ENCODE measurements at places on chromosomes 2 and 18.
A peak's percentile ranks its signal among the peaks of the same experiment; 100 is the strongest.

DNA sequence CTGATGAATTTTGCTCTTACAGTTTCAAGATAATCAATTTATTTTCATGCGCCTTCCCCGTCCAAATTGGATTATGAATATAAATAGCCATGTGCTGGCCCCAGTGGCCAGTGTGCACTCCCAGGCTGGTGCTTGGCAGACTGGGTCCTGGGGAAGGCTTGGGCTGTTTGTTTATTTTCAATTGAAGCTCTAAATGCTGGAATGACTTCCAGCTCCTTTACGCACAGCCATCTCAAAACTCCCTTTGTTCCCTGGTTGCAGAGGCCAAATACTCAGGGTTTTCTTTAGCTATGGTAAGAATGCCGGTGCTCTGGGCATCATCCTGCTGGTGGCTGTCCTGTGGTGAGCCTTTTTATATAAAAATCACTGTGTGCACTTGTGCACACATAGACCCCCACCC lies 131.5 kb downstream of the PRKCE start:
- DNase-seq, result no peak

GRCh38 chr2:224190936-224191270 lies 151.8 kb upstream of the SERPINE2 start:
- no peak for DNase-seq

GRCh38 chr2:104859291-104859765 lies 5.4 kb downstream of the POU3F3 start:
- DNase-seq, result no peak

GRCh38 chr2:10650761-10651160 lies 39.0 kb downstream of the NOL10 start:
- no peak for DNase-seq

GRCh38 chr2:107669335-107669734 lies 157.4 kb upstream of the RGPD4 start:
- DNase-seq, result no peak

GRCh38 chr2:100161945-100162620 lies 19.7 kb upstream of the AFF3 start:
- no peak for DNase-seq

GRCh38 chr18:9418047-9418690 lies 57.1 kb upstream of the RALBP1 start:
- no peak for DNase-seq

GRCh38 chr18:50832754-50833153 lies 12.9 kb upstream of the MRO start:
- DNase-seq, result no peak

DNA sequence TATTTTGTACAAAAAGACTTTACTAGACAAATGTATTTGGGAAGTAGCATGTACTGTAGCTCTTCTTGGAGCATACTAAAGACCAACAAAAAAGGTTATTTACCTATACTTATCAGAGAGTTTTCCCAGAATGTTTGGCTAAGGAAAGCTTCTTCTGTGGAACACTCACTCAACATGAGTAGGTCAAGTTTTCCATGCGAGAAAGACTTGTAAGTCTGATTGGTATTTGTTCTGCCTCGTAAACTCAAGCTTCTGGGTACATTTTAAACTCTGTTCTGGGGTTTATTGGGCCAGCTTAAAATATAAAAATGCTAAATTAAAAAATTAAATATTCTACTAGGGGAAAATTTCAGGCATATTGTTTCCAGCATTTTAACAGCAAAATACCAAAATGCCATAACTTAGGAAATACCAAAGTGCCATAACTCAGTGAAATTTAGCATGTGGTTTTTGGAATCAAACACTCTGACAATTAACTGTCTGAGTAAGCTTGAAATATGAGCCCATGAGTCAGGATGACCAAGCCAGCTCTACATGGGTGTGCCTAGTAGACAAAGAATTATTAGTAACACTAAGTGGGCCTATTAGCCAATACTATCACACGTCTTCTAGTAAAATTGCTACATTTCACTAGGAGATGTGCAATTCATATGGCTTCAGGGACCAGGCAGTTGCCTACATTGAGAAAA lies 47.3 kb upstream of the SERPINE2 start:
- DNase-seq, result no peak

DNA sequence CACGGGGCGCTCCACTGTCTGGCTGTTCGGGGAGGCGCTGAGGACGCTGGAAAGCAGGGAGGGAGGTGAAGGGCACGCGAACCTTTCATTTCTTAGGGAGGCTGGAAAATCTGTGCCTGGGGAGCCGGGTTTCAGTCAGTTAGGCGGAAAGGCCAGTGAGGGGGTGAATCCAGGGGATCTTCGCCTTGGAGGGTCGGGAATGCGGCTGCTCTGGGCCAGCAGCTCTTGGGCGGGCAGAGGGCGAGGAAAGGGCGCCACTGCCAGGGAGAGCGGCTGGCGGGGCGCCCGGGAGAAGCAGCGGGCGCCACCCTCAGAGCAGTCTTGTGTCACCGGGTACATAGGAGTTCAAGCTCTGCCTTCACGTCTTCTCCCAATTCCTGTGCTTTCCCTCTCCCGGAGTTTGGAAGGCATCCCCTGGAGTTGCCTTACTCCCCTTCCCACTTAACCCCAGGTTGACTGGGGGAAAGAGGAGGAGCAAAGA lies 1.4 kb downstream of the CCDC85A start:
- DNase-seq, result no peak

DNA sequence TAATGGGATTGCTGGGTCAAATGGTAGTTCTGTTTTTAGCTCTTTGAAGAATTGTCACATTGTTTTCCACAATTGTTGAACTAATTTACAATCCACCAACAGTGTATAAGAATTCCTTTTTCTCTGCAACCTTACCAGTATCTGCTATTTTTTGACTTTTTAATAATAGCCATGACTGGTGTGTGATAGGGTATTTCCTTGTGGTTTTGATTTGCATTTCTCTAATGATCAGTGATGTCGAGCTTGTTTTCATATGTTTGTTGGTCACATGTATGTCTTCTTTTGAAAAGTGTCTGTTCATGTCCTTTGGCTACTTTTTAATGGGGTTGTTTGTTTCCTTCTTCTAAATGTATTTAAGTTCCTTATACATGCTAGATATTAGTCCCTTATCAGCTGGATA lies 322.3 kb downstream of the CDH2 start:
- DNase-seq, result no peak

DNA sequence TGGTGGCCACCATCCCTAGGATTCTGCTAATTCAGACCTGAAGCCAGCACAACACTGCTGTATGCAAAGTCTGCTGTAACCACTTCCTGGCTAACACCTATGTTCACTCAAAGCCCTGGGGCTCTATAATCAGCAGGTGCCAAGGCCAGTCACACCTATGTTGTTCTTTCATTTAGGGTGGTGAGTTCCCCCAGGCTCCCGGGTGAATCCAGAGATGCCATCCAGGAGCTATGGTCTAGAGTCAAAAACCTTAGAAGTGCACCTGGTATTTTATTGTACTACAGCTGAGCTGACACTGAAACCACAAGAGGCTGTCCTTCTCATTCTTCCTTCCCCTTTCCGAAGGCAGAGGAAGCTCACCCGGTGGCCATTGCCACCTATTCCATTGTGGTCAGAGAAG lies 46.2 kb upstream of the CCDC141 start:
- peak; percentile 2 for DNase-seq

- DNase-seq, result no peak
Measured at GRCh38 chr2:17878281-17879136, at the start of gene KCNS3. KCNS3 (plus strand) TSS chr2:17878667; CDS start chr2:17931009, 52,342 bp downstream.

DNA sequence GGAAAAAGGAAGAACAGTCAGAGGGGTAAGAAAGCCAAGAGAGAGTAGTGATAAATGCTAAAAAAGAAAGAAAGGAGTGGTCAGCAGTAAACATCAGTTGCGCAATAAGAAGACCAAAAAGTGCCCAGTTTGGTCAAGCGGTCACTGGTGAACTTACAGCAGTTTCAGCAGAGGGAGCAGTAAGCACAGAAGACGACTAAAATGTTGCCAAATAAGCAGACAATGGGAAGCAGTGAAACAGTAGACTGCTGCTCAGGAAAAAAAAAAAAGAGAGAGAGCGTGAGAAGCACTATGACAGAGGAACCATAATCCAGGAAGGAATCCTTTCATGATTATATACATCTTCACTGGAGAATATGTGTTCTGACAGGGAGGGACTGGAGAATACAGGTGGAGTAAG lies 45.8 kb downstream of the DNAJC10 start:
- DNase-seq, result no peak

- no peak for DNase-seq
Measured at GRCh38 chr2:18369760-18370159, 190.7 kb downstream of the RDH14 start.

- no peak for DNase-seq
Measured at GRCh38 chr2:174053355-174054151, 88.4 kb upstream of the SP3 start.

- no peak for DNase-seq
Measured at GRCh38 chr2:28447943-28448792, 47.7 kb upstream of the PLB1 start.

DNA sequence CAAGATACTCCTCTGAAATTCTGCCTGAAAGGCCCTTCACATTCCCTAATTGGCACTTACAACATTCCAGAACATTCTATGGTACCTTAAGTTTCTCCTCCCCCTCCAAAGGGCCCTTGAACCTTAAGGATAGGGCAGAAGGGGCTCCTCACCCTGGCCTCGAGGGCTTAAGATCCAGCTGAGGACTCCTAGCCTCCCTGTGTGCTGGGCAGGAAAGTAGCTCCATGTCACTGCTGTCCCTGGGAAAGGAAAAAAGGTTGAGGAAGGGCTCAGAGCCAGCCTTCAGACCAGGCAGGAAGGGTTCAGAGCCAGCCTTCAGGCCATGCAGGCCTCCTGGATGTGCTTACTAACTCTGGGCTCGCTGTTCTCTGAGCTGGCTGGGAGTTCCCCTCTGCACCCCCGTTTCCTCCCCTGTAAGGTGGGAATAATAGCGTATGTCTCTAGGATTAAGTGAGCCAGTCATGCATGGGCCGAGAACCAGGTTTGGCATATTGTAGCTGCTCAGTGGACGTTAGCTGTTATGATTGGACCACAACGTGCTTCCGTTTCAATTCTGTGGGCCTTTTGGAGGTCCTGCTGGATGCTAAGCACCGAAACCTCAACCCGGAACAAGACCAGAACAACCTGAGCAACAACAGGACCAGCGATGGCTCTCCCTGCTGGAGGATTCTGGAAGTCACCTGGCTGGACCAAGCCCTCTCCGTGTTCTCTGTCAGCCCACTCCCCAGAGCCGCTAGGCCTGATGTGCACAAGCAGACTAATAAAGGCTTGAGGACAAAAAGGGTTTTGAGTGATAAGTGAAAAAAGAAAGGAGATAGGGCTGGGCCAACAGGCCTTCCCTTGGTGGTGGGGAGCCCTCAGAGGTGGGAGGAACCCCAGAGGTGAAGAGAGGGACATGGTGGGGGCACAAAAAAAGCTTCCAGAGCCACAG lies 1.0 kb upstream of the B3GNT7 start:
- no peak for DNase-seq

GRCh38 chr18:31850844-31851243 lies 90.2 kb upstream of the SLC25A52 start:
- no peak for DNase-seq

DNA sequence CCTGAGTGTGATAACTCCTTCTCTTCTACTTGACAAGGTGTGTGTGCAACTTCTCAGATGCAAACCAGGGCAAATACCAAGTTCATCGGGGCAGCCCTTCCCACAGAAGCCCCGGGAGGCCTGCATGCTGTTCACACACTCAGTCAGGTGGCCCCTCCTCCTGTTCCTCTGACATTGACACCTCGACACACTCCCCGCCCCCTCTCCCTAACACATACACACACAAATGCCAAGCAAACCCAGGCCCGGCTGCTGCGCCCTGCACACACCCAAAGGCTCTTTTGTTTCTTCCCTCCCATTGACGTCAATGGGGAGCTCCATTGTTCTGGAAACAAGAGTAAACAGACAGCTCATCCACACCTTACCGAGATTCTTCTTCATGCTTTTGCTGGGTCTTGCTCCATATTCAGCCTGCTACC lies 1.7 kb upstream of the PER2 start:
- DNase-seq, result no peak

DNA sequence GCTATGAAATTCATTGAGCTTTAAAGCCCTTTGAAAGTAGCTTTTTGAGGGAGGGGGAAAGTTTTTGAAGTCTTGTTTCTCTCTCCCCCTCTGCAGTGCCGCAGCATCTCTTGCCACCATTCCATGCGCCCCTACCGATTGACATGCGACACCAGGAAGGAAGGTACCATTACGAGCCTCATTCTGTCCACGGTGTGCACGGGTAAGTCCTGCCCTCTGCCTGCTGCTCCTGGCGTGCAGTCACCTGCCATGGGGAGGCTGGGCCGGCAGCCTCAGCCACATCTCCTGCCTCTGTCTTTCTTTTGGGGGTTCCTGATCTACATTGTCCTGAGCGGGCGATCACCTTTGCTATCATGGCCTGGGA lies 191.6 kb downstream of the GLI2 start:
- no peak for DNase-seq

DNA sequence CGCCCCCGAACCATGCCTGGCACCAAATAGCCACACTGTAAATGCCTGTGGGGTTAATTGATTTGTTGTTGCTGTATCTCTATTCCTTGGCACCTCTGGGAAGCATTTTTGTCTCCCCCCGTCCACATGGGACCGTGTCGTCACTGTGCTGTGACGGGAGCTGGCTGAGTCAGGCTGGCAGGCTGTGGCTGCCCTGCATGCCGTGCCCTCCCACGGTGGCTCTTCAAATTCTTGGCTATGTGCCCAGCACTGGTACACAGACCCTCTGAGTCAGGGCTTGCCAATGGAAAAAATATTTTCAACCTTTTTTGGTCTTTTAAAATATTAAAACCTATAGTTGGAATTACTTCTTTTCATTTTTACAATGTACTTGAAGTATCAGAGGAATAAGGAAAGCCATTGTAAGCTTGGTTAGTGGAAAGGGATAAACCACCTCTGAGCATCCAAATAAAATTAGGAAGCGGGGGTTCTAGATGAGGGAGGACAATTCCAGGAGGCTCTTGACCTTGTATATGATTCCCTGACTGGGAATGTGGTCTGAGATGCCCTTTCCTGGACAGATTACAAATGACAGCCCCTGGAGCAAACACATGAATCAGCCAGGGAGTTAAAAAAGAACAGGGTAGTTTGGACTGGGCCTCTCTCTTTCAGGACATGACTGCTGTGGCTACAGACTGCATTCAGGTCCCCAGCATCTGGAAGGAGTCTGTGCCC lies 59.4 kb downstream of the DGKD start:
- DNase-seq, result no peak

- DNase-seq, result no peak
Measured at GRCh38 chr2:236045251-236046235, 122.6 kb downstream of the GBX2 start.

- DNase-seq, result no peak
Measured at GRCh38 chr2:7111626-7112025, 194.4 kb downstream of the RNF144A start.

DNA sequence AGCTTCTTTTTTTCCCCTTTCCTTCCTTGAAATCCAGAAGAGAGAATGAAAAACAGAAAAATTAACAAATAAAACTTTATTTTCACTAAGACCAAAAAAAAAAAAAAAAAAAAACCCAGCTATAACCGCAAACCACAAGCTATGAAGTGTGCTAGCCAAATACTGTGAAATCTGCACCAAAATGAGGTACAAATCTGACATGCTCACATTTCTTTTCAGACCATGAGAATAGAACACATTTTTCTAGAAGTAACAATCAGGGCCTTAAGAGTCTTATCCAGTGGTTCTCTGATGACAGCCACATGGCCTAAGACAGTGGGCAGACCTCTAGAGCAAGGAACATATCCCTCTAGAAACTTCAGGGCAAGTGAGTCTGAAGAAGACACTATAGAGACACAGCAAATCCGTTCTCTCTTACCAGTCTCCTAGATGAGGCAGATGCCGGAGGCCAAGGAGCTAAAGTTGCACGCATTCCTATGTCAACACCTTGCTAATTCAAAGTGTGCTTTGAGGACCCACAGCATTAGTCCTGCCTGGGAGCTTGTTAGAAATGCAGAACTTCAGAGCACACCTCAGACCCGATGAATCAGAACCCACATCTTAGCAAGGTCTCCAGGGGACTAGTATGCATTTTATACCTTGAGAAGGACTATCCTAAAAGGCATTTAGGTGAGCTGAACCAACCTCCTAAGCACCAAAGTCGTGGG lies 317.1 kb downstream of the MYCN start:
- no peak for DNase-seq

All from activated CD4-positive, CD25-positive, alpha-beta regulatory T cell treated with anti-CD3 and anti-CD28 coated beads, Interleukin-2, amount 50 U/mL, for 16 hours (primary cell).